ENCODE measurements at places on chromosomes 7 and 10. TPM values are rescaled to one million over a fixed set of nuclear protein-coding genes. Genes with fewer than 3 reads are reported as not detected.

- DNase-seq, result no peak
Measured at GRCh38 chr7:1899951-1900762, 230.1 kb downstream of the ELFN1 start.

DNA sequence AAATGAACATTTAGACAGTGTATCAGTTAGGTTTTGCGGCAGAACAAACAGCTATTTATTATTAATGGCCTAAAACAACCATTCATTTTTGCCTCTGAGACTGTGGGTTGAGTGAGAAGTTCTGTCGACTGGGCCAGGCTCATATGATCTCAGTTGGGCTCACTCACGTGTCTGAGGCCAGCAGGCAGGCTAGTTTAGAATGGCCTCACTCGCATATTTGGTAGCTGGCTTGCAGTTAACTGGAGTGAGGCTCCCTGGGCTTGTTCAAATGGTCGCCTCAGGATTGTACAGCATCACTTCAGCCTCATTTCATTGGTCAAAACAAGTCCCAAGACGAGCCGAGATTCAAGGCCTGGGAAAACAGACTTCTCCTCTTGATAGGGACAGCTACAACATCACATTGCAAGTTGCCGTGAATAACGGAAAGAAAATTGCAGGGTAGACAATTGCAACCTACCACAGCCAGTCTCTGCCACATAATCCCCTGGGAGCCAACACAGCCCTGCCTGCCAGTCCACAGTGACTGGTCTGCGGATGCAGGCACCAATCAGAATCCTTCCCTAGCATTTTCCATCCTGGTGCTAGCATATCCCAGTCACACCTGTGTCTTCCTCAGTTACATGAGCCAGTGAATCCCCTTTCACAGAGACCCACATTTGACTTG lies 23.1 kb upstream of the PPIF start:
- no peak for DNase-seq

DNA sequence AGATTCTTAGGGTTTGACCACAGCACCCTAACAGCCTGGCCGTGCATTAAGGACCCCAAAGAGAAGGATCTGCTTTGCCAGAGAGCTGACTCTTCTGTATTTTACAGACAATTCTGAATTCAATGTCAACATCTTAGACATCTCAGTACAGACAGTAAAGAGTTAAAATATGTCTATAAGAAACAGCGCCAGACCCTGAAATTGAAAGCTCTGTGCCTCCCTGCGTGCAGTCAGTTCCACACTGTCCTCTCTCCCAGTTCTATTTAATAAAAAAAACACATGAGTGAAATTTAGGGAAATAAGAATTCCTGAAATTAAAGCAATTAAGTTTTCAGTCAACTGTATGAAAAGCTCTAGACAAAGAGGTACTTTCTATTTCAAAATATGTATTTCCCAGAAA lies 45.1 kb downstream of the MET start:
- no peak for DNase-seq

- DNase-seq, result no peak
Measured at GRCh38 chr7:10706875-10707493, 266.7 kb upstream of the PHF14 start.

DNA sequence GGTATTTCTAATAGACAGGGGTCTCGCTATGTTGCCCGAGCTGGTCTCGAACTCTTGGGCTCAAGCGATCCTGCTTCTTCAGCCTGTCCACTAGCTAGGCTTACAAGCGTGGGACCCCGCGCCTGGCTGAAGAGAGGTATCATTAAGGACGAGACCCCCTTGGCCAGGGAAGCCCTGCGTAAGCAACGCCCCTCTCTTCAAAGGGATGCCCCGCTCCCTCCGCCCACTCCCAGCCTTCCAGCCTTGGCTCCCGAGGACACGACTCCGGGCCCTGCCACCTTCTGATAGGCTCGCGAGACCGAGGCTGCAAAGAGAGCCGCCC lies 220 bp upstream of the ZKSCAN5 start:
- no peak for DNase-seq

GRCh38 chr7:3043544-3044371 lies at the start of gene CARD11:
CARD11 (minus strand) TSS chr7:3043867; CDS start chr7:2958506, 85,361 bp downstream.
- DNase-seq, result no peak

DNA sequence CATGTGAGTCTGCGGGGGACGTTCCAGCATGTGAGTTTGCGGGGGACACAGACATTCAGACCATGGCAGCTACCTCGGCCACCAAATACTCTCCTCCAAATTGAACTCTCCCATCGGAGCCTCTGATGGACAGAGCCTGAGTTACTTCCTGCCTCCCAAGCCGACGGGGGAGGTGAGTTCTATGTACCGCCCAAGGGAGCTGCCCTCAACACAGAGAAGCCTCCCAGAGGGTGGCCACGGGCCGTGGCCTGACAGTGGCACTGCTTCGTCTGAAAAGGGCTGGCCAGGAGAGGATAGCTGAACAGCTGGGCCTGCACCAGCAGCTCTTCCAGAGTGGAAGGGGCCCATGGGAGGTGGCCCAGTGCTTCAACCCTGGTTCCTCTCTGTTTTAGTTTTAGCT lies 274.5 kb upstream of the PPP2R2D start:
- DNase-seq, result no peak

DNA sequence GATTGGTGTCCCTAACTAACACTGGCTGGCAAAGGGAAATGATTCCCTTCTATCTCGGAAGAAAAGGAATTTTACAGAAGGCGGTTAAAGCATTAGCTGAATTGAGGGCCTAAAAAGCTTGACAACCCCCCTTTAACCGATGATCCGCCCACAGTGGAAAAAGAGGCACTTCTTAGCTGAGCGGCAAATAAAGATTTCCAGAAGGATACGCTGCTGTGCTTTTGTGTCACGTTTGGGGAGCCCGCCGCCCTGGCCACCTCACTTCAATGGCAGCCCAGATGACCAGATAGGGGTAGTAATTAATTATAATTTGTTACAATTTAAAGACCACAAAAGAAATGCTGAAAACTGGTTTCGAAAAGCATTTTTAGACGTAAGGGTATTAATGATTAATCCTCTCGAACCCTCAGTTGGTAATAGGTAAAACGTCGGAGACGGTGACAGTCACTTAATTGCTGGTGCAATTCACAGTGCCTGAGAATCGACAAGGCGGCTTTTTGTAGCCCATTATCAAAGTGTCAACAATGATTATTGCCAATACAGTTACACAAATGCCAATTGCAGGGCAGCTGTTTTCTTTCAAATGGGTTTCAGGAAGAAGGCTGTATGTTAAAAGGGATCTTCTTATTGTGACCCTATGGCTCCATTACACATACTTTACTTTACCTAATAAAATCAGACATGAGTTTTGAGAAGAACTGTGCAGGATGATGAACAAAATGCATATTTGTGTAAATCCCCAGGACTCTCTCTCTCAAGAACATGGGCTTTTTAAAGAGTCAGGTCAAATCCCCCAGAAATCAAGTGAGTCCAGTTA lies 154.1 kb downstream of the PIP4K2A start:
- no peak for DNase-seq

- DNase-seq, result no peak
Measured at GRCh38 chr7:51064688-51065087, 251.9 kb downstream of the COBL start.

DNA sequence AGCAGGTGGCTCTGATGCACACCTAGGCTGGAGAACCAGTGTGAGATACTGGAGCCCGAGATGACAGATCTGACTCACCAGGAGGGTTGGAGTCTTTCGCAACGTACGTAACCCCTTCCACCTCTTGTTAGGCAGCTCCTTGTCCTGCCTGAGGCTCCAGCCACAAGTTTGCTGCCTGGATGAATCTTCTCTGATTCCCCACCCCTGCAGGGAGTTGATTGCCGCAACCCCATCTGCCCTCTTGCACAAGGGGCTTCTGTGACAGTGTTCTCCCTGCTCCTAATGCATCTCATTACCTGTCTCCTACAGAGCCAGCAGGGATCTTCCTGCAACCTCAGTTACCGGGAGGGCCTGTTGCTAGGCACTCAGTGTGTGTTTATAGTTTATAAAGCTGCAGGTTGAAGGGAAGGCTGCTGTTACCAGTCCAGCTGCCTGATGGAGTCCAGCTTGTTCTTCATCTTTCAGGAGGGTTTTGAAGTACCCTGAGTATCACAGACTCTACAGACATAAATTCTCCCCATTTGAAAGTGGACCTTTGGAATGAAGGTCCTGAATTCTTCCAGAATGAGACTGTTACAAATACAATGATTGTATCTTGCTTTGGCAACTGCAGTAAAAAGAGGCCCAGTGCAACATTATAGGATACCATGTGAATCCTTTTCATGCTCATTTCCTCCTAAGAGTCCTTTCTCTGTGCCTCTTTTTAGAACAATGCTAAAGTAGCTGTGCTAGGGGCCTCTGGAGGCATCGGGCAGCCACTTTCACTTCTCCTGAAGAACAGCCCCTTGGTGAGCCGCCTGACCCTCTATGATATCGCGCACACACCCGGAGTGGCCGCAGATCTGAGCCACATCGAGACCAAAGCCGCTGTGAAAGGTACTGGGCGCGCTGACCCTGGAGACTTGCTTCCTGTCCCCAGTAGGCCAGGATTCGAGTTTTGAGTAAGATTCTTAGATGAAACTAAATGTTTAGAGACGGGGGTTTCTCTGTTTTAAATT lies 6.5 kb downstream of the MDH2 start:
- no peak for DNase-seq

DNA sequence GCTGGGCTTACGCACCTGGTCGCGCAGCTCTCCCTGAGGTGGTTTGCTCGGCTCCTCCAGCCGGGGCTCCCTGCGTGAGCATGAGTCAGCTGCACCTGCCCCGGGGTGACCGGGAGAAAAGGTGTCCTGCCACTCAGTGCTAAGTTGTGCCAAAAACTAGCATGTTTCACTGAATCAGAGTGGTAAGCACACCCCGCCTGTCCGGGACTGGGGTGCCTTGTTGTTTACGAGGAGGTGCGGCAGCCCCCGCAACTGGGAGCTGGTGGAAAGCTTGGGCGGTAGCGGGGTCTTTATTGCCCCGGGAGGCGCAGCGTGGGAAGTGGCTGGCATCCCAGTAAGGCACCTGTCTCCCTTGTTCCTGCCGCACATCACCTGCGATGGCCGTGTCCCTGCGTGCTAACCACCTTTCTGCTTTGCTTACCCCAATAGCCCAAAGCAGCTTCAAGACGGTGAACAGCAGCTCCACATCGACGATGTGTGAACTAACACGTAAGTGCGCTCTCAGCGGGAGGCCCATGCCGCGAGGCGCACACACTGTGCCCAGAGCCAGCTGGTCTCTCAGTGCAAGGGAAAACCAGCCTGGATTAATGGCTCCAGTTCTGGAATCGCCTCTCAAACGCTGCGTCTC lies 506.6 kb upstream of the FOXK1 start:
- no peak for DNase-seq

- DNase-seq, result no peak
Measured at GRCh38 chr7:49398236-49398635, 375.2 kb upstream of the VWC2 start.

- no peak for DNase-seq
Measured at GRCh38 chr10:70711177-70711576, 38.9 kb downstream of the ADAMTS14 start.

- DNase-seq, result no peak
Measured at GRCh38 chr10:10138685-10139084, 879.0 kb upstream of the CELF2 start.

DNA sequence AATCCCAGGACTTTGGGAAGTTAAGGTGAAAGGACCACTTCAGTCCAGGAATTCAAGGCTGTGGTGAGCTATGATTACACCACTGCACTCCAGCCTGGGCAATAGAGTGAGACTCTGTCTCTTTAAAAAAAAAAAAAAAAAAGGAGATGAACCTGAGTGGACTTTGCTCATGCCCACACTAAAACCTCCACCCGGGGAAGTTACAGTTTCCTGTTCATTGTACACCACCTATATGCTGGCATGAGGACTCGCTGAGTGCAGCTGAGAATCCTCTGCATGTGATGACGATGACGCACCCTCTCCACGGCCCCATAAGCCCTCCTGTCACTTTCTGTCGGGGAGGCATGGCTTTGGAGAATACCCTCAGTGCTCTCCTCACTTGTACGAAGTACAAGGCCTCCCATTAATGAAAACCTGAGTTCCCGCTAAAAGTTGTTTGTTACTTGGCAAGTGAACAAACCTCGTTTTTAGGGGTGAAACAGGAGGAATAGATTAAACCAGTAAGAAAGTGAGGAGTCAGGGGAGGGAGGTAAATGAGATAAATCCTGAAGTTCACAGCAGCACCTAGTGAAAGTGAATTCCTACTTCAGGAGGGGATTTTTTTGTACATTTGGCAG lies 15.9 kb downstream of the TMEM176B start:
- no peak for DNase-seq

DNA sequence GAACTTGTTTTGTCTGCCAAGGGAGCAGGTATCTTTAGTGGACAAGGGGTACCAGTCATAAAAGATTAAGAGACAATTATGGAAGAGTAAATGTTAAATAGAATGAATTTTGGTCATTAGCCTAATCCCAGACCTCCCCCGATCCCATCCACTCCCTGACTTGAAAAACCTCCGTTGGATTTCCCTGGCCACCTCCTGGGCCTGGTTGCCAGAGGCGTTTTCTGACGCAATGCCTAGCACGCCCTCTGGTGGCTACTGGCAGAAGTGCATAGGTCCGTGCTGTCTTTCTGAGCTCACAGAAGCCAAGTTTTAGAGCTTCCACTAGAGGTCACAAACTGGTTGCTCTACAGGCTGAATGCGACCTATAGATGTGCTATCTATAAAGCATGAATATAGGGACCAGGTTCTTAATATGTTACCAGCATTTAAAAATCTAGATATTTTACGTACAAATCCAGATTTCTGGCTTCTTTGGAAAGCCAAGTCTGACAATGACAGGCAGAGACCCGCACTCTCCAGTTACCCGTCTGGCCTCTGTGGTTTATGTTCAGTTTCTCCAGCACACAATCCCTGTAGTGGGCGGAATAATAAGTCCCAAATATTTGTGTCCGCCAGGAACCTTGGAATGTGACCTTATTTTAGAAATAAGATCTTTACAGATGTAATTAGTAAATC lies 39.8 kb downstream of the SPOCK2 start:
- DNase-seq, result peak; percentile 90

- DNase-seq, result no peak
Measured at GRCh38 chr7:112547916-112548315, 67.1 kb downstream of the LSMEM1 start.

DNA sequence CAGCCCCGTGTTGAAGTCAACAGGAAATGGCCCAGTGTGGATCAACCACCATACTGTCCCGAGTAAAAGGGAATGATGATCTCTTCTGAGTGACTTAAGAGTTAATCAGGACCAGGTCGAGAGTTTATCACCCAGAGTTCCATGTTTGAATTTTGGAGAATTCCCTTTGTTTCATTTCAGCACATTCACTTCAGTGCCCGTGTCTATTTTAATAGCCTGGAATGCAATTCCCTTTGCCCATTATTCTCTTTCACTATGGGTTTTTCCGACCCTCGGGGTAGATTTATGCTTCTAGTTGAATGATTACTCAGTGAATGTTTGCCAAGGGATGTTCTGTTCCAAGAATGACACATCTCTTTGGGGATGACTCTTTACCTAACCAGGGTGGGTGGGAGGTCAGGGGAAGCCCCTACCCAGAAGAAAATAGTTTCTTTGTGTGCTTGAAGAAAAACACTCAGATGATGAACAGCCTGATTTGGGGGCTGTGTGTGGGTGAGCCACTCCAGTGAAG lies 594.9 kb downstream of the INHBA start:
- DNase-seq, result no peak

- DNase-seq, result no peak
Measured at GRCh38 chr7:31051598-31052486, at the start of gene ADCYAP1R1. ADCYAP1R1 (plus strand) TSS chr7:31052308; CDS start chr7:31063265, 10,957 bp downstream.

GRCh38 chr10:60760711-60761210 lies 17.5 kb upstream of the CDK1 start:
- DNase-seq, result no peak

Gene CDK1
- total RNA-seq, result 24.4 TPM

Gene TACC2
- 71.2 TPM for total RNA-seq

Gene PRSS1
- total RNA-seq, result 118 TPM

Gene PRLHR
- total RNA-seq, result 2.6 TPM

Gene MKRN1
- total RNA-seq, result 127 TPM

Gene DEPP1
- 53.0 TPM for total RNA-seq

Gene RBP3
- total RNA-seq, result not detected

Gene STX1A
- 27.3 TPM for total RNA-seq
